ENCODE measurements at places on chromosomes 6 and 20.

- no peak for DNase-seq
Observed at GRCh38 chr6:145091586-145092142, 643.7 kb downstream of the EPM2A start.

- DNase-seq = no peak
Observed at GRCh38 chr20:62019881-62020492, 45.7 kb downstream of the TAF4 start.

DNA sequence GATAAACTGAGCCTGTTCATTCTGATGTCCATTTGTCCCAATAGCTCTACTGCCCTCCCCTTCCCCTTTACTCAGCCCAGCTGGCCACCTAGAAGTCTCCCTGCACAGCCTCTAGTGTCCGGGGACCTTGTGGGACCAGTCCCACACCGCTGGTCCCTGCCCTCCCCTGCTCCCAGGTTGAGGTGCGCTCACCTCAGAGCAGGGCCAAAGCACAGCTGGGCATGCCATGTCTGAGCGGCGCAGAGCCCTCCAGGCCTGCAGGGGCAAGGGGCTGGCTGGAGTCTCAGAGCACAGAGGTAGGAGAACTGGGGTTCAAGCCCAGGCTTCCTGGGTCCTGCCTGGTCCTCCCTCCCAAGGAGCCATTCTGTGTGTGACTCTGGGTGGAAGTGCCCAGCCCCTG lies 24.7 kb upstream of the FANCE start:
- DNase-seq = no peak

- DNase-seq = peak; percentile 99
Observed at GRCh38 chr6:37050045-37050853, 44.8 kb downstream of the FGD2 start.

DNA sequence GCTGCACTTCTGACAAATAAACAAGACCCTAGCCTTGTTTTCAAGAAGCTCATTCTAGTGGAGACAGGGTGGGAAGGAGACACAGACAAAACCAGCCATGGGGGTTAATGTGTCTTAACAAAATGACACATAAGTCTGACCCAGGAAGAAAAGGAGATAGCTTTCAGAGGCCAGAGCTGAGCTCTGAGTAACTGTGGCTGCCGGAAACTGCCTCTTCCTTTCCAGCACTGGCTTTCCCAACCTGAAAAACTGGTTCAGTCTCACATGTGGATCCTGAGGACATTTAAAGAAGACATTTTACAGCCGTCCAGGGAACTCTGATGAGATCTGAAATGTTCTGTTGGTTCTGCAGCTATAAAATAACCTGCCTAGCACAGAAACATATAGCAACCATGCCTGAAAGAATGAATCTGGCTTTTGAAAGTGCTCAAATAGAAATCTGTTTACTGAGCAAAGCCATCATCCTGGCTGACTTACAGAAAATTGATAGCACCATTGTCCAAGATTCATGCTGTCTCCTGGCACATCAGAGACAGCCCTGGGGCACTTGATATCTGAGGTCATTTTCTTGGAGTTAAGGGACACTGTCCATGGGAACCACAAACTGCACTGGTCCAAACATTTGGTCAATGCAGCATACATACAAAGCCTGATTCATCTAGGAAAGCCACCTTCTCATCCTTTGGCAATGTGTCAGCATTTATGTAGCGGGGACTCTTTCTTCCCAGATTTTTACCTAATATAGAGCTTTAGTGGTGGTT lies 83.2 kb upstream of the PAX1 start:
- DNase-seq = no peak

DNA sequence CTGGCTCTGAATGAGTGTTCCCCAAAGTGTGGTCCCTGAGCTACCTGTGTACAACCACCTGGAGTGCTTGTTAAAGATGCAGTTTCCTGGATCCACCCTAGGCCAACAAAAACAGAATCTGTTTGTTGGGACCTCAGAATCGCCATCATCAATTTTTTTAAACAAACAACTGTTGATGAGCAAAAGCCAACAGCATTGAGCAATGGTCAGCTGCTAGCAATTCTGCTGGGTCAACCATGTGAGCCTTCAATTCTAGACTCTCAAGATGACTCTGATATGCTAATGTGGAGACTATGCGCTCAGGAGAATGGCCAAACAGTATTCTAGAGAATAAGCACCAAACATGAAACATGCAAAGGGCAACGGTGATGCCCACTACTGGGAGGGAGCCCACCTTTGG lies 64.4 kb upstream of the IYD start:
- peak; percentile 32 for DNase-seq

DNA sequence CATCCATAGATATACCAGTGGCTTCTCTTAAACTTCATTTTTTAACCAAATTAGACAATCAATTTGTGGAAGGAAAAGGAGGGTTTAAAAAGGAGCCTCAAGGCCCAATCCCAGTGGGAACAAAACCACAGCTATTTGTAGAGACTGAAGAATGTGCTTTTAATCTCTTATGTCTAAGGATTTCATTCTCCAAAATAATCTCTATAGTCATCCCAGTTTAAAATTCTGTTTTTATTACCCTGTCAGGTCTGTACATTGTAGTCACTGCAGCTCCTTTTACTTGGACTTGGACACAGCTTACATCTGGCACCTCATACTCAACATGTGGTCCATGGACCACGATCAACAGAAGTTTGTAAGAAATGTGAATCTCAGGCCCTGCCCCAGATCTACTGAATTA lies 152.1 kb upstream of the STMND1 start:
- no peak for DNase-seq

GRCh38 chr20:42507874-42508273 lies 681.8 kb downstream of the PTPRT start:
- no peak for DNase-seq

DNA sequence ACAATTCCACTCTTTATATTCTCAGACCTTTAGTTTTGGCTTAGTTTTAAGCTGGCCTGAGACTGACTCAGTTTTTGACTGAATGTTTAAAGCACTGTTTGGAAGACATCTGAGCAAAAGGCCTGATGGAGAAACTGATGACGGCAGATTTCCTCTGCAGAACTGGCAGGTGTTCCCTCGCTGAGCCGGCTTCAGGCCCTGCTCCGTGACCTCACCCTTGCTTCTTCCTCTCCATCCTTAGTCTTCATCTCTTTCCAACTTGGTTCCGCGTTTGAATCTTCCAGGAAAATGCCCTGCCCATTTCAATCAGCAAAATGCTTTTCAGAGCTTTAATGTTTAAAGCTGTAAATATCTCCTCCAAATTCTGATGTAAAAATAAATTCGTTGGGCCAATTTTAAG lies 6.6 kb downstream of the NKX2-4 start:
- DNase-seq = no peak

DNA sequence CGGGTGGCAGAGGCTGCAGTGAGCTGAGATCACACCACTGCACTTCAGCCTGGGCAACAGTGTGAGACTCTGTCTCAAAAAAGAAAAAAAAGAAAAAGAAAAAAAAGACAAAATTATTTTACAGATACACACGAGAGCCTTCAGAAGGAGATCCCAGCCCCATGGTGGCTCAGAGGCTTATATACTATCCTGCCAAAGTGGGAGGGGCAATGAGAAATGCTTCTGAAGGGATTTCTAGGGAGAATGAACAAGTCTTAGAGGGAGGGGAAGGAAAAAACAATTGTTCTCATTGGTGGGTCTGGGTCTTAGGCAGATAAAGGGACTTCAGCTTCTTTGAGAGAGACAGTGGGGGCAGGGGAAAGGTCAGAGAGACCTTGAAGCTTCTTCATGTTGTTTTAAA lies 76.8 kb downstream of the BANF2 start:
- DNase-seq = no peak

GRCh38 chr20:35226884-35227681 lies 593 bp downstream of the MMP24 start:
- DNase-seq = peak; percentile 21

- no peak for DNase-seq
Observed at GRCh38 chr6:35725081-35725708, 11.6 kb upstream of the ARMC12 start.

- no peak for DNase-seq
Observed at GRCh38 chr6:30960907-30961673, 20.3 kb downstream of the MUCL3 start.

- DNase-seq = peak; percentile 53
Observed at GRCh38 chr20:19320005-19320404, 107.6 kb downstream of the SLC24A3 start.

- DNase-seq = no peak
Observed at GRCh38 chr6:159493898-159494585, 199.0 kb downstream of the SOD2 start.

- peak; percentile 69 for DNase-seq
Observed at GRCh38 chr20:59429396-59429795, 129.0 kb downstream of the EDN3 start.

DNA sequence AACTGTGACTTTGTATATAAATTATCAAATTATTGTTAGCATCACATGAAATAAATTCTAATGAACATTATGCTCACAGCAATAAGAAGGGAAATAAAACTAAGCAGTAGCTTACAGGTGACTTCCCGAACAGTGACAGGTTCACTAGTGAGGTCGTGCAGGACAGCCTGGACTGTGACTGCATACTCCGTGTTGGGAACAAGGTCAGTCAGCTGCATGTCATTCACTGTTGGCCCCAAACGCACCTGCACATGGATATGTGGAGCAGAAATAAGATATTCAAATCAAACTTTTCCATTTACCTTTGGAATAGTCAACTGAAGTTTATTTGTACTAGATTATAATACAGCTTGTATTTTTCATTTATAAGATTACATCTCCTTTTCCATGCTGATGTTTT lies 60.6 kb downstream of the COL12A1 start:
- DNase-seq = no peak

All from suppressor macrophage treated with lipopolysaccharide for 4 hours (primary cell).